ENCODE measurements at places on chromosomes 1 and 21. TPM values are rescaled to one million over a fixed set of nuclear protein-coding genes. Genes with fewer than 3 reads are reported as not detected.

HJV gene
- total RNA-seq, result not detected

FOXO6 gene
- not detected for total RNA-seq

RIMS3 gene
- total RNA-seq, result 4.0 TPM

DCST2 gene
- total RNA-seq, result 0.73 TPM

MX1 gene
- total RNA-seq, result 723 TPM

SGIP1 gene
- not detected for total RNA-seq

SLC16A4 gene
- not detected for total RNA-seq

GRCh38 chr21:38112219-38112789 lies 144.5 kb upstream of the KCNJ15 start:
- H3K36me3 ChIP-seq, result peaks cover 3% of the 10 kb centered on the region
- H3K4me1 ChIP-seq, result peaks cover 38% of the 10 kb centered on the region
- peaks cover 11% of the 10 kb centered on the region for H3K27me3 ChIP-seq
- no peak for DNase-seq
- H3K4me3 ChIP-seq, result no peak overlapping the region

DNA sequence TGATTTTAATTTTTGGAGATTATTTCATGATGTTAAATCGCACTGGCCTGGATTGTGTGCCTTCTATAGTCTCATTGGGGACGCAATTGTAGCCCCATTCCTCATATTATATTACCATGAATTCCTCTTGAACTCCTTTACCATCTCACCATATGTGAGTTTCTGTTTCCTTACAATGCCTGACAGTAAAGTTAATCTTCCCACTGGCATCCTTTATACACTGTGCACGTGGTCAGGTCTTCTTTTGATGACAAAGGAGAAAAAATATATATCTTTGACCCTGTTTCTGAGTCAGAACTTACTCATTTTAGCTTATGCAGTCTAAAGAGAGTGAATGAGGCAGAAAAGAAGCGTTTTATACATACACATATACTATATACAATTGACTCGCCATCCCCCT lies 774 bp upstream of the ABL2 start:
- H3K27me3 ChIP-seq, result no peaks in the 10 kb centered on the region
- H3K4me3 ChIP-seq, result peak overlapping the region; percentile 86
- peak overlapping the region; percentile 81 for H3K27ac ChIP-seq
- no peak for DNase-seq
- peaks cover 8% of the 10 kb centered on the region for H3K36me3 ChIP-seq

- H3K27me3 ChIP-seq, result peaks cover 20% of the 10 kb centered on the region
- peak overlapping the region; percentile 46 for H3K4me3 ChIP-seq
- H3K27ac ChIP-seq, result peak overlapping the region; percentile 81
- no peak for DNase-seq
- no peaks in the 10 kb centered on the region for H3K36me3 ChIP-seq
Observed at GRCh38 chr1:64242895-64243756, 39.7 kb downstream of the UBE2U start.

- no peaks in the 10 kb centered on the region for H3K27me3 ChIP-seq
- H3K4me3 ChIP-seq, result no peak overlapping the region
- H3K4me1 ChIP-seq, result no peaks in the 10 kb centered on the region
- H3K36me3 ChIP-seq, result peaks cover 3% of the 10 kb centered on the region
Observed at GRCh38 chr1:42977653-42978052, 19.0 kb upstream of the SLC2A1 start.

- H3K36me3 ChIP-seq, result peaks cover 40% of the 10 kb centered on the region
- H3K4me3 ChIP-seq, result no peak overlapping the region
- H3K4me1 ChIP-seq, result no peaks in the 10 kb centered on the region
- DNase-seq, result no peak
Observed at GRCh38 chr1:15941899-15942660, 33.8 kb downstream of the ZBTB17 start.

GRCh38 chr1:115466433-115466832 lies 128.4 kb upstream of the NGF start:
- peaks cover 5% of the 10 kb centered on the region for H3K4me1 ChIP-seq
- no peaks in the 10 kb centered on the region for H3K27me3 ChIP-seq
- H3K27ac ChIP-seq, result no peak overlapping the region
- H3K36me3 ChIP-seq, result no peaks in the 10 kb centered on the region

DNA sequence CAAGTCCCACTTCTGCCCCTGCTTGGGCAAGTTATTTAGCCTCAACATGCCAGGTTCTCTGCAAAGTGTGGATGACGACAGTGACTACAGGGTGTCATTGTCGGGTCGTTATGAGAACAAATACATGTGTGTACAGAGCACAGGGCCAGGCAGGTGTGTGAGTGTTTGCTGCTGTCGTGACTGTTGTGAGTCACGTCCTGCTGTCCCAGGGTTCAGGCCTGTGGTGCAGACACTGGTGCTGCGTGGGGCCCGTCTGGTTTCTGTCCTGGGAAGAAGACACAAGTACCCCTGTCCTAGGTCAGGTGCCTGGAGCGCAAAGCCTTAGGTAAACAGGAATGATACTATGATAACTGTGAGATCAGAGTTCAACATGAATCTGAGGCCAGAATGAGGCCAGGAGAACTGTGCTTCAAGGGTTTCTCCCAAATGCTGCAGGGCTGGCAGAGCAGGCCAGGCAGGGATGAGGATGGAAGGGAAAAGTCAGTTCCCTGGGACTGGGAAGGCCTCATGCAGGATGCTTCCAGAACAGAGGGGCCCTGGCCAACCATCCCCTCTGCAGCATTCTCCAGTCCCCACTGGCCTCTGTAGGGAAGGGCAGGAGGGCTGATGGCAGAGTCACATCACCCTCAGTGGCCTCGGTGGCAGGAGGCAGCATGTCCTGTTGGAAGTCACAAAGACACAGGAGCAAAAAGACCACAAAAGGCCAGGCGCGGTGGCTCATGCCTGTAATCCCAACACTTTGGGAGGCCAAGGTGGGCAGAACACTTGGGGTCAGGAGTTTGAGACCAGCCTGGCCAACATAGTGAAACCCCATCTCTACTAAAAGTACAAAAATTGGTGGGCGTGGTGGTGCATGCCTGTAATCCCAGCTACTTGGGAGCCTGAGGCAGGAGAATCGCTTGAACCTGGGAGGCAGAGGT lies 15.7 kb downstream of the GPR157 start:
- no peaks in the 10 kb centered on the region for H3K36me3 ChIP-seq
- no peaks in the 10 kb centered on the region for H3K27me3 ChIP-seq
- DNase-seq, result no peak

- H3K27ac ChIP-seq, result no peak overlapping the region
- no peak for DNase-seq
- H3K4me1 ChIP-seq, result peaks cover 4% of the 10 kb centered on the region
- H3K27me3 ChIP-seq, result no peaks in the 10 kb centered on the region
Observed at GRCh38 chr1:59755069-59755685, 59.6 kb upstream of the HOOK1 start.

- peaks cover 86% of the 10 kb centered on the region for H3K4me1 ChIP-seq
- H3K27me3 ChIP-seq, result no peaks in the 10 kb centered on the region
- peak overlapping the region; percentile 82 for H3K27ac ChIP-seq
Observed at GRCh38 chr1:89660224-89661061, 27.5 kb downstream of the LRRC8C start.

- no peaks in the 10 kb centered on the region for H3K36me3 ChIP-seq
- no peak overlapping the region for H3K27ac ChIP-seq
- H3K27me3 ChIP-seq, result no peaks in the 10 kb centered on the region
- no peak overlapping the region for H3K4me3 ChIP-seq
Observed at GRCh38 chr1:55820501-55820900, 605.3 kb upstream of the USP24 start.

- no peak overlapping the region for H3K4me3 ChIP-seq
- no peaks in the 10 kb centered on the region for H3K4me1 ChIP-seq
- H3K36me3 ChIP-seq, result no peaks in the 10 kb centered on the region
- H3K27ac ChIP-seq, result no peak overlapping the region
- H3K27me3 ChIP-seq, result peaks cover 18% of the 10 kb centered on the region
- DNase-seq, result no peak
Observed at GRCh38 chr1:38064197-38064903, 17.8 kb upstream of the POU3F1 start.

- H3K36me3 ChIP-seq, result no peaks in the 10 kb centered on the region
- DNase-seq, result no peak
- no peak overlapping the region for H3K27ac ChIP-seq
- H3K4me1 ChIP-seq, result peaks cover 19% of the 10 kb centered on the region
Observed at GRCh38 chr1:225942574-225942973, 1.6 kb upstream of the LEFTY2 start.

Measured in activated CD4-positive, alpha-beta T cell treated with anti-CD3 and anti-CD28 coated beads, Interleukin-2, amount 10 ng/mL, durations not matched to agents 7 days and 5 days (primary cell).